ENCODE measurements at places on chromosomes 2 and 18.

GRCh38 chr2:205627085-205627484 is 55.2 kb upstream of the NRP2 start:
- DNase-seq, result no peak

- no peak for DNase-seq
These were observed 3.0 kb upstream of the INPP1 start for GRCh38 chr2:190340369-190340768.

DNA sequence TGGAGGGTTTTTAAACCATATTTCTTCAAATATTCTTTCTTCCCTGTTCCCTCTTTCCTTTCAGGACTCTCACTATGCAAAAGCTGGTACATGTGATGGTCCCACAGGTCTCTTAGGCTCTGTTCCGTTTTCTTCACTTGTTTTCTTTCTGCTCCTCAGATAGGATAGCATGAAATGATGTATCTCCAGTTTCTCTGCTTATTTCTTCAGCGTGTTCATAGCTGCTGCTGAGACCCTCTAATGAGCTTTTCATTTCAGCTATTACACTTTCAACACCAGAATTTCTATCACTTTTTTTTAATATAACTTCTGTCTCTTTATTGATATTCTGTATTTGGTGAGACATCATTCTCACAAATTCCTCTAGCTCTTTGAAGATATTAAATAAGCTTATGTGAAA is 63.9 kb downstream of the KCNG2 start:
- no peak for DNase-seq

DNA sequence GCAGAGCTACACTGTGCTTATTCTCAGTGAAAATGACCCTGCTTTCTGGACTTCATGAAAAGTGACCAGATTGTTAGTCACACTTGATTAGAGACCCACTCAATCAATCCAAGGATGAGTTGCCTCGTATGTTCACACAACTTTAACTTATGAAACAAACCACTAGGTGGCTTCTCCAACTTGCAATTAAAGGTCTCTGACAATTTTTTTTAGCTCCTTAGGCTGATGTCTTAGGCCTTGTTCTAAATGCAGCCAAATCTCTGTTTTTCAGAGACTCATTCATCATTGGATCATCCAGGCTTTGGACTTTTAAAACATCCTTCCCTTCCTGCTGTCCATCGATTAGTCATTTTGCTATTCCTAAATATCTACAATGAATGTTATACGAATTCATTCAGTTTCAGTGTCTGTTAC is 63.4 kb downstream of the MREG start:
- peak; percentile 3 for DNase-seq

DNA sequence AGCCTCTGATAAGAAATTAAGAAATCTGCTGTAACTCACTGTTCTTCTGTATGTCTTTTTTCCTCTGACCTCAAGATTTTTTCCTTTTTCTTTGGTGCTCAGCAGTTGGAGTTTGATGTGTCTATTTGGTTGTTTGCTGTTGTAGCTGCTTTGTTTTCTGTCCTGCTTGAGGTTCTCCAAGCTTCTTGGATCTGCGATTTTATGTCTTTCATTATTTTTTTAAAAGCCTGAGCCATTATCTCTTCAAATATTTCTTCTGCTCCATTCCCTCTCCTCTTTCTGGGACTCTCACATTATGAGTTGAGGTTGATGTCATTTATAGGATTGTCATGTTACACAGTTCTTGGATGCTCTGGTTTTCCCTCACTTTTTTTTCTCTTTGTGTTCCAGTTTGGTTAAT is 47.7 kb downstream of the RAMP1 start:
- DNase-seq, result no peak

- DNase-seq, result no peak
These were observed 2.7 kb downstream of the TNP1 start for GRCh38 chr2:216857131-216857550.

Measured in NCI-H1694 (cell line).